IPS DF 19.7 (cell line): ENCODE measurements at places on chromosomes 11 and 22.
A peak's percentile ranks its signal among the peaks of the same experiment; 100 is the strongest.

DNA sequence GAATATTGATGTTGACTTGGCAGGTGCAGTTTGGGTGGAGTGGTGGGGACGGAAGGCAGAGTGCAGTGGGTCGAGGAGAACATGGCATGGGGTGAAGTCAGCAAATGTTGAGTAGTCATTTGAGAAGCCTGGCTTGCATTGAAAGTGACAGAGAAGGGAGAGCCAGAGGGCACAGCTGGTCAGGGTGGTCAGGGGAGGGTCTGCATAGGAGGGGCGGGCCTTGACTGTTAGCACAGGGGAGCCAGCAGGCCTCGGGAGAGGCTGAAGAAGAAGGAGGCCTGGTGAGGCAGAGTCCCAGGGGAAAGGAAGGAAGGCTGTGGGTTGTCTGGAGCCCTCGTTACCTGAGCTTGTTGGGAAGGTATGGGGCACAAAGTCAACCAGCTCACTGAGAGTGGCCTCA is 230.8 kb upstream of the TBCEL start:
- DNase-seq = no peak

- peak; percentile 33 for DNase-seq
Measured at GRCh38 chr11:18802381-18803257, 11.0 kb upstream of the PTPN5 start.

GRCh38 chr11:554428-555226 is 5.9 kb downstream of the LMNTD2 start:
- no peak for DNase-seq

DNA sequence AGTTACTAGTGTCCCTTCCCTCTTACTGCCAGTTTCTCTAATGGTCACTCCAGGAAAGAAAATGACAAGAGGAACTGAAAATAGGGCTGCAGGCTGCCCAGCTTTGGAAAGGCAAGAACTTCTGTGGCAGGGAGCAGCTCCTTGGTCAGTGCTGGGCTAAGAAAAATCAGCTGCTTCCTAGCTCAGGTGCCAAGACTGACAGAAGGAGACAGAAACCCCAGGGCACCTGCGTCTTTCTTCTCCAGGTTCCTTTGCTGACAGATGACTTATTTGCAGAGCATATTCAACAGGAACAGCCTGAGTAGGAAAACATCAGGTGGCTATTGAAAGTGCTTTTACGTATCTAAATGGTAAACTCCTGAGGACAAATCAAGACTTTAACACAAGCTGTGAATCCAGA is 25.4 kb downstream of the MAML2 start:
- no peak for DNase-seq

- DNase-seq = no peak
Measured at GRCh38 chr11:114060392-114061047, 1.0 kb downstream of the ZBTB16 start.

GRCh38 chr22:50320116-50320515 is 6.7 kb downstream of the DENND6B start:
- no peak for DNase-seq

DNA sequence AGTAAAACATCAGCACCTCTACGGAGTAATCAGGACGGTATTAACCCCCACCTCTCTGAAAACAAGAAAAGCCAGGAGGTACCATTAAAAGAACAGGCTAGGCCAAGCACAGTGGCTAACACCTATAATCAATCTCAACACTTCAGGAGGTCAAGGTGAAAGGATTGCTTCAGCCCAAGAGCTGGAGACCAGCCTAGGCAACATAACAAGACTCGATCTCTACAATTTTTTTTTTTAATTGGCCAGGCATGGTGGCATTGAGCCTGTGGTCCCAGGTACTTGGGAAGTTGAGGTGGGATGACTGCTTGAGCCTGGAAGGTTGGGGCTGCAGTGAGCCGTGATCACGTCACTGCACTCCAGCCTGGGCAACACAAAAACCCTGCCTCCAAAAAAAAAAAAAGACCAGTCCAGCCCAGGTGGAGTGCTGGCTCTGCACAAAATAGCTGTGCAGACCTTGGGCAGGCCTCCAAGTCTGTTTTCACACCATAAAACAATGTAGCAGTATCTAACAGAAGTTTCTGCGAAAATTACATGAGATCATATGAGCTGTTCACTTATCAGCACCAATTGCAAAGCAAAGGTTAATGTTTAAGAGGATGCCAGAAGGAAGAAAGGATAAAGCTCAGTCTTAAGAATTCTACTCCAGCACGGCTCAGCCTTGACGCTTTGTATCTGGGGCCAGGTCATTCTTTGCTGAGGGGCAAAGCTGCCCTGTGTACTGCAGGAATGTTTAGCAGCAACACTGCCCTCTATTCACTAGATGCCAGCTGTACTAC is 14.8 kb downstream of the CHKA start:
- DNase-seq = no peak

DNA sequence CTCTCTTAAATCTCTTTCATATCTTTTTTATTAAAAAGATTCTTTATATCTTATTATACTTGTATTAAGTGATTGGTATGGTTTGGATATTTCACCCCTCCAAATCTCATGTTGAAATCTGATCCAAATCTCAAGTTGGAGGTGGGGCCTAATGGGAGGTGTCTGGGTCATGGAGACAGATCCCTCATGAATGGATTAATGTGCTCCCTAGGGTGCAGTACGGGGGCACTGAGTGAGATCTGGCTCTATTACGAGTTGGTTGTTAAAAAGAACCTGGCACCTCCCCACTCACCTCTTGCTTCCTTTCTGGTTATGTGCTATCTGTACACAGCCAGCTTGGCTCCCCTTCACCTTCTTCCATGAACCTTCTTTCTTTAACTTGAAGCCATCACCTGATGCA is 149.6 kb downstream of the CWF19L2 start:
- no peak for DNase-seq

- no peak for DNase-seq
Measured at GRCh38 chr11:827146-827896, 398 bp upstream of the CRACR2B start.

GRCh38 chr11:90434858-90435257 is 212.0 kb upstream of the CHORDC1 start:
- no peak for DNase-seq

DNA sequence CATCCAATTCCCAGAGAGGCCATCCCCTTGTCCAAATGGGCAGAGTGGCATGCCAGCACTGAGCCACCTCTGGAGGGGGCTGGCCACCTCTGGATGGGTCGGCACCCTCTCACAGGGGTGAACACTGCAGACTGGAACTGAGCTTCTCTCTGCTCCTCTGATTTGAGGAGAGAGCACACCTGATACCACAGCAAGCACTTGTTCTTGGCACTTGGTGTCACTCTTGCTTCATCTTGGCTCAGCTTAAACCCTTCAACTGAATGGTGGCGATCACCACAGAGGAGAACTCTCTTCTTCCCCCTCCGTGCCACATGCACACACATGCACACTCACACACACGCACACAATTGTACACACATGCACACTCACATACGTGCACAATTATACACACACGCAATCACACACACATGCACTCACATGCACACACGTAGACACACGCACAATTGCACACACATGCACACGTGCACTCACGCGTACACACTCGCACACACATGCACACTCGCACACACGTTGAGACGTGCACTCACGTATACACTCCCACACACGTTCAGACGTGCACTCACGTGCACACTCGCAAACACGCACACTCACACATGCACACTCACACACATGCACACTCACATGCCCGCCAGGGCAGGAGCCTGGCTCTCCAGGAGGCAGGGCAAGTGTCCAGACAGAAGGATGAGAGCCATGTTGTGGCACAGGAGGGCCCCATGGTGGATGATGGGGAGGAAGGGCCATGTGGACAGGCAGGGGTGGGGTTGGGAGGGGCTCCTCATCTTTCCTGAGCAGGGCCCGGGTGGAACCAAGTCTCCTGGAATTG is 23.4 kb downstream of the OVOL1 start:
- no peak for DNase-seq
